ENCODE measurements at places on chromosomes 7 and 10.

- DNase-seq, result no peak
These were observed 15.1 kb downstream of the UPF2 start for GRCh38 chr10:12027539-12027938.

- no peak for DNase-seq
These were observed 14.1 kb upstream of the STMP1 start for GRCh38 chr7:135648235-135648634.

DNA sequence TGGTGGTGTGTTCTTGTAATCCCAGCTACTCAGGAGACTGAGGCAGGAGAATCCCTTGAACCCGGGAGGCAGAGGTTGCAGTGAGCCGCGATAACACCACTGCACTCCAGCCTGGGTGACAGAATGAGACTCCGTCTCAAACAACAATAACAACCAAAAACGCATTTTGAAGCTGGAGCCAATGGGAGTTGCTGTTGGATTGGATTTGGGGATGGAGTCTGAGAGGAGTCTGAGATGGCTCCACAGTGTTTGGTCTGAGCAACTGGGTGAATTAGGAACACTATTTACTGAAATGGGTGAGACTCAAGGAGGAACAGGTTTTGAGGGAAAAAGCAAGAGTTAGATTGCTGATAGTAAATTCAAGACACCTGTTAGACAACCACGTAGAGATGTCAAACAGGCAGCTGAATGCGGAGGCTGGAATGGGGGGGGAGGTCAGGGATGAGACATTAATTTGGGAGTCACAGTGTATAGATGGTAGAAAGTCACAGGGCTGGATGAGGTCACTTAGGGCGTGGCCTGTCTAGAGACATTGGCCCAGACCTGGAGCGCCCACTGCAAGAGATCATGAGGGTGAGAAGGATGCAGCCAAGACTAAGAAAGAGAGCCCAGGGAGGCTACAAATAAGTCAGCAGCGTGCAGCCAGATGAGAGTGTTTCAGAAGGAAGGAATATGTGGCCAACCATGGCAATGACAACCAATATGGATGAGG, 56.4 kb downstream of the CYCS start:
- peak; percentile 9 for DNase-seq

DNA sequence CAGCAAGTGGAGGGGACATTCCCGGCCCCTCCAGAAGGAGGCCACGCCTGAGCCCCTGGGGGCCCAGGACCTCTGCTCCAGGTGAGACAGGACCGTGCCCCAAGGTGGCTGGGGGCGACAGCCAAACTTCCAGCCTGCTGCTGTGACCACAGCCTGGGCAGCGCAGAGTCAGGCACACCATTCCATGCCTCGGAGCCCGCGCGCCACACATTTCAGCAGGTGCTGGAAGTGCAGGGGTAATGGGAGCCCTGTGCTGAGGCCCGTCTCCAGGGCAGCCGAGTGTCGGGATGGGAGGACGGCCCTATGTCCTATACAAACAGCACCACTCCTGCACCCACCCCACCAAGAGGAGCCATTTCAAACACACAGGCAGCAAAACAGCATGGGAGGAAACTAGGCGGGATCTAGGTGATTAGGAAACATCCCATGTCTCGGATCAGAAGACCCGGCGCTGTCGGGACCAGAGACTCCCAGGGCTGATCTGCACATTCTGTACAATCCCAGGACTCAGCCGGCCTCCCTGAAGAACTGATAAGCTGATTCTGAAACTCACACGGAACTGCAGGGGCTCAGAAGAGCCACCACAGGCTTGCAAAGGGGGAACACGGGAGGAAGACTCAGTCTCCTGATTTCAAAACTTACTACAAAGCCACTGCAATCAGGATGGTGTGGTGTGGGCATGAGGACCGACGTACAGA, 272.3 kb downstream of the ELFN1 start:
- no peak for DNase-seq

GRCh38 chr7:26709210-26709990, 155.0 kb downstream of the SKAP2 start:
- no peak for DNase-seq

DNA sequence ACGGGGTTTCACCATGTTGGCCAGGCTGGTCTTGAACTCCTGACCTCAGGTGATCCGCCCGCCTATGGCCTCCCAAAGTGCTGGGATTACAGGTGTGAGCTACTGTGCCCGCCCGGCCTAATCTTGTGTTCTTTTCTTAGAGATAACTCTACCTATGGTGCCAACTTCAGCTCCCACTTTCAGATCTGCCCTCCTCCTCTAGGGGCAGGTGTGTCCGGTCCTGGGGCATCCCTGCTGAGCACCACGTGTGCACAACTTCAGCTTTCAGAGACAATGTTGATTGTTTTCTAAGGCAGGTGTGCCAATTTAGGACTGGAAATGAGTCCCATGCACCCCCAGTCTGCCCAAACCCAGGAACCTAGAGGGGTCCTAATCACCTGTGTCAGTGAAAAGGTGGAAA, 18.5 kb upstream of the FXYD4 start:
- no peak for DNase-seq

- no peak for DNase-seq
These were observed 14.4 kb downstream of the PIP4K2A start for GRCh38 chr10:22699976-22700375.

DNA sequence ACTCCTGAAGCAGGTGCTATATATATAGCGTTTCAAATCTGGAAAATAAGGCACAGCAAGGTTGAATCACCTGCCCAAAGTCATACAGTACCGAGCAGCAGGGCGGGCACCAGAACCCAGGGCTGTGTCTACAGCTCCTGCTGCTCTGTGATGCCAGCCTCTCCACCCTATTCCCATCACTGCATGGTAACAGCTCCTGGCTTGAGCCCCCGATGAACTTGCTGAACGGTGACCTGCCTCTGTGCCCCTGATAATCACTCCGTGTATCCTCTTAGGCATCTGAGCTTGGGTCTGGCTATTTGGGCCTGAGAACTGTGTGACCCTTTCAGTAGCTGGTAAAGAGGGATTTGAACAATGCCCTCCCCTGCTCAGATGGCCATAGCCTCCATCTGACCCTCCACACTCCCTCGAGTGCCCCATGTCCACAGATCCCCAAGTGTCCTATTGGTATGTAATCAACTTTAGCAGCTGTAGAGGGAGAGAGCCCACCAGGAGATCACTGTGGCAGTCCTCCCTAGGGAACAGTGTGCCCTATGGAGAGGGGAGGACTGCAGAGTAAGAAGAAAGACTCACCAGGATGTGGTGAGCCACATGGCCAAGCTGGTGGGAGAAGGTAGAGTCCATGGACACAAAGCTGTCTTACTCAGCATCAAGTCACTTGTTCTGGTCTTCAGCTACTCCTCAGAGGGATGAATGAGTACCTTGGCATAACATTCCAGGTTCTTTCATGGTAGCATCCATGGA, 1.1 kb upstream of the ARHGAP22 start:
- DNase-seq, result no peak

DNA sequence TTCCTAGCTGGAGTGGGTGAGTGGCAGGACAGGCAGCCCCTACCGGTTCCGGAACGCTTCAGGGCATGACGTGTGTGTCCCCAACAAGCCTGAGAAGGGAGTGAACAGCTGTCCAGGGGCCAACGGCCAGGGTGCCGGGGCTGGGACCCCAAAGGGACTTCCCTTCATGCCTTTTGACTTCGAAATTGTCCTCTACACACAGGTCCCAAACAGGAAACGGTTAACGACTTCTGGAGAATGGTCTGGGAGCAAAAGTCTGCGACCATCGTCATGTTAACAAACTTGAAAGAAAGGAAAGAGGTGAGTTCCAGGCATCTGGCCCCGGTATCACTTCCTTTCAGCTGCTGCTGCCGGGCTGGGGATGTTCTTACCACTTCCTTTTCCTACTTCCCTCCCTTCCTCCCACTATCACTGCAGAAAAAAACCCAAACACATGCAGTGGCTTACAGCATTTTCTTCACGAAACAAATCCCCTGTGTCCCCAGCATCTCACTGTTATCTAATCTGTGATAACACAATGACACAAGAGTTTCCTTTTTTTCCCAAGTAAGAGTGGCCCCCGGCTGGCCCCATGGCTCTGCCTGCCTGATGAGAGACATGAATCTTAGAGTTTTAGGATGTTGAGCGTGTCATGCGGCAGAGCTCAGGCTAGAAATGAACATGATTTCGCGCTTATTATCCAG, 63.2 kb downstream of the MKI67 start:
- DNase-seq, result no peak

GRCh38 chr7:139094596-139094995, 14.9 kb downstream of the ZC3HAV1 start:
- no peak for DNase-seq

- DNase-seq, result no peak
These were observed 103.9 kb upstream of the EFCAB10 start for GRCh38 chr7:105685161-105685560.

DNA sequence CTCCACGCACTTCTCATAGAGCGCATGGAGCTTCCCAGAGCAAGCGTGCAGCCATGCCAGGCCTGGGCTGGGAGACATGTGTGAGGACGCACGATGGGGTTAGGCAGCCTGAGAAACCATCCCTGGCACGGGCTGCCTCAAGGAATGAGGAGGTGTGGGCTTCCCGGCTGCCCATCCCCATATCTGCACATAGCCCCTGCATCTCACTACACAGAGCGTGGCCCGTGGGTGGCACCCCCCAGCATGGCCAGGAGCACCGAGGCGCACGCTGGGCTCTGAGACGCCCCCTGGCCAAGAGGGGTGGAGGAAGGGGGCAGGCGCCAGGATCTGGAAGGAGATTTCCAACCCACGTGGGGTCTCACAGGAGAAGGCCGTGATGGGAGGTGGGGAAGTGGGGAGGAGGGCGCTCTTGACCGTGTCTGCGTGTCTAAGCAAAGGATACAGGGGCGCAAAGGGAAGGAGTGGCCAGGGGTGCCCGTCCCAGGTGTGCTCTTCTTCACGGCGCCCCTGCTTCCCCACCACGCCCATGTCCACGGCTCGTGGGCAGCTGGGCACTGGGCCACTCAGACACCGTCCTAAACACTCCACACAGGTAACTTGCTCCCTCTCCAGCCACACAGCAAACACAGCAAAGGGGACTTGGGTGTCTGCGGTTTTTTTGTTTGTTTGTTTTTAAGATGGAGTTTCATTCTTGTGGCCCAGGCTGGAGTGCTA, 340.5 kb downstream of the PTPRN2 start:
- DNase-seq, result no peak

- DNase-seq, result no peak
These were observed 692 bp downstream of the CARD11 start for GRCh38 chr7:3042861-3043489.

DNA sequence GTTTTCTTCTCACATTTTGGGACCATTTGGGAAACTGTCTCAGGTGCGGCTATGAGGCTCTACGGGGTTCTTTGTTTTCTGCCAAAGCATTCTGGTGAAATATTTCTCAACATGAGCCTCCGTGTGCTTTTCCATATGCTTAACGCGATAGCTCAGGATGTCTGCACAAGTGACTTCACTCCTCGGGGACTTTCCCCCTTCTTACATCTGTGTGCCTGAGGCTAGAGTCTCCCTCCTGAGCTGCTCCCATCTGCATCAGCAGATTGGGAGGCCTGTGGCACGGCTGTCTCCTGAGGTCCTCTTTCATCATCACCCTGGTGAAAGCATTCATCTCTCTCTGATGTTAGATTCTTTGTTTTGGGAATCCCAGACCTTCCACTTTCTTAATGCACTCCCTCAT, 1190.9 kb downstream of the TYW1 start:
- peak; percentile 22 for DNase-seq

DNA sequence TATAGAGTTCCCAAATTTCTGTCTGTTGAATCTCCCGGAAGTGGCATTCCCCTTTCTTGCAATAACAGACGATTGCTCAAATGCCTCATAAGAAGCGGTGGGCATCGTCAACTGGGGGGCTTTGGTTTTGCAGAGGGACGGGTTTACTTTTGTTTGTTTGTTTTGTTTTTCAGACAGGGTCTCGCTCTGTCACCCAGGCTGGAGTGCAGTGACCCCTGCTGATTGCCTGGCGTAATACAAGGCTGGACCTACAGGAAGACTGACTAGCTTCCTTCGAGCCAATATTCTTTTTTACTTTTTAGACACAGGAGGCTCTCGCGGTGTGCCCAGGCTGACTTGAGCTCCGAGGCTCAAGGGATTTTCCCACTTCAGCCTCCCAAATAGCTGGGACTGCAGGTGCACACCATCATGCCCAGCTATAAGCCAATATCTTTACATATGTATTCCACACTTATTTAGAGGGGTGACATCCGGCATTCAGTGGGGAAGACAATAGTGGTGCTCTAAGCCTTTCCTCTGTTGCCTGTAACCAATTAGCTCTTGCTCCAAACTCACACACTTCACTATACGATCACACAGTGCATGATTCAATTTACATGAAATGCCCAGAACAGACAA, 58.1 kb downstream of the FHIP2A start:
- DNase-seq, result no peak

- DNase-seq, result no peak
These were observed 1159.0 kb downstream of the TYW1 start for GRCh38 chr7:68155676-68156075.

GRCh38 chr10:131495224-131495623, 183.7 kb upstream of the TCERG1L start:
- DNase-seq, result no peak

DNA sequence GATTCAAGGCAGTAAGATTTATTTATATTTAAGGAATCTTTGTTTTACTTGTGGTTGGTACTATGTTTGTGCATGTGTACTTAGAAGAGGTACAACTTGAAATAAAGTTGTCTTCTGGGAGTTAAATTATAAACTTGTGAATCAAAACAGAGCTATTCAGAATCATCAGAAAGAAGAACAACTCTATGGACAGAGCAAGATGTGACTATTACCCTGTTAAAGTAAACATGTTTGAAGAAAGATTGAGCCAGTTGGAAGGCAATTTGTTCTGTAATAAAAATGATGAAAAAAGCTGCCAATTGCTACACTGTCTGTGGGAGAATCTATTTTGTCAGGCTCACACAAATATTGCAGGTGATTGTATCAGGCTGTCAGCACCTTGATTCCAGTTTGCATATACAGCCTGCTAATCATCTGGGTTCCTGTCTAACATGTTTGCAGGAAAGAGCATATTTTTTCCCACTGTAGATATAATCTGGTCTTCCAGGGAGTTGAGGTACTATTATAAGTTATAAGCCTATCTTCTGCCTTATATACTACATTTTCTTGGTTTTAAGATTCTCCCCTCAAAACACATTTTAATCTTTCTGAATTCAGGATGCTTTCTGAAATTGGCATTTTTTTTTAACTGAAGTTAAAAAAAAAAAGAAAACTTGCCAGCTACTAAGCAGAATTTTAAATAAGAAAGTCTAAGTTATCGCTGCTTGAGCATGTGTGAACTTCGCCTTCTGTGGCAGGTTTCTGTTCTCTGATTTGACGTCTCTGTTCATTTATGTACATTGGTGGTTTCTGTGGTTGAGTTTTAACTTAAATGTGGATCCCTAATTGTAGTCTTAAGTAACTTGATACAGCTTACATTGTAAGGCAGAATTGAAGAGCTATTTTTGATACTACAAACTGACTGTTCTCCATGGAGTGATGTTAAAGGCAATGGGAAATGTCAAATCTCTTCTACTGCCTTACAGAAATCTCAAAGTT, 46.0 kb downstream of the ZNRF2 start:
- DNase-seq, result peak; percentile 27

GRCh38 chr10:9028231-9028630, 973.7 kb downstream of the GATA3 start:
- peak; percentile 56 for DNase-seq

Data from fibroblast of upper back skin (primary cell).